ENCODE measurements at places on chromosomes 1 and 21.
A peak's percentile ranks its signal among the peaks of the same experiment; 100 is the strongest.

- no peak for DNase-seq
Observed at GRCh38 chr1:225545649-225546048, 107.3 kb downstream of the ENAH start.

GRCh38 chr1:89523572-89524368 is 859 bp upstream of the LRRC8B start:
- peak; percentile 43 for DNase-seq

DNA sequence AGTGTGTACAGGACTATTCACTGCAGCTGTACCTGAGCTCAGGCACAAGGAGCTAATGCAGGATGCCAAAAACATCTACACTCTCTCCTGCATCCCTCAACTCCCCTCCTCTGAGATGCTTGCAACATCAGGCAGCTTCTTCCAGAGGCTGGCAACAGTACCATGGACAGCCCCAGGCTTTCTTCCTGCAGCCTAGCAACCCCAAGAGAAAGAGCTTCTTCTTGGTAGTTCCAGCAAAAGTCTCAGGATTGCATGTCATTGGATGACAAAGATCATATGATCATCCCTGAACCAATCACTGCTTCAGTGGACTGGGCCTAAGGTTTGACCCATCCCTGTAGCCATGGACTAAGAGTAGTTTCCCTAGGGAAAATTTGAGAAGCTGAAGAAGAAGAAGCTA is 46.7 kb downstream of the CAMK2N1 start:
- DNase-seq: no peak

GRCh38 chr1:7207875-7208646 is 422.8 kb downstream of the CAMTA1 start:
- peak; percentile 9 for DNase-seq

GRCh38 chr1:183699616-183700160 is 46.6 kb upstream of the APOBEC4 start:
- DNase-seq: no peak

- no peak for DNase-seq
Observed at GRCh38 chr21:44551340-44551961, at the start of gene KRTAP10-2. Gene KRTAP10-2 (minus strand): TSS chr21:44551505. CDS start chr21:44551458, 47 bp downstream.

DNA sequence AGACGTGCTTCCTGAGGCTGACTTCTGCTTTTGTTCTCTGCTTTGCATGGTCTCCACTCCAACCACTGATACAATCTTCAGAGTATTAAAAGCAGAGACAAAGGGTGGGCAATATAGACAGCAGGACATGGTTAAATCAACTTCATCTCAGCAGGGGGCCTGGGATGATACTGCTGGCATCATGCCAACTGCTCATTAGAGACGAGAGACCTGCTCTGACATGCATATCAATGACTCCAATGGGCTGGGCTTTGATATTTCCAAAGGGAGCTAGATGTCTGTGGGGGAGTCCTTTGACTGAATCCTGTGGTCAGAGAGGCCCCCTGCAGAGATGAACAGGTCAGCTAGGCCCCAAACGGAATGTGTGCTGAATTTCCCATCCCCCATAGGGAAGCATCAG is 106.6 kb downstream of the ACTL8 start:
- DNase-seq: no peak

GRCh38 chr1:53326598-53327181 is 1.2 kb downstream of the LRP8 start:
- no peak for DNase-seq

GRCh38 chr1:177858332-177858821 is 111.5 kb downstream of the SEC16B start:
- no peak for DNase-seq

GRCh38 chr1:237556911-237557310 is 333.8 kb downstream of the ZP4 start:
- DNase-seq: no peak

- DNase-seq: no peak
Observed at GRCh38 chr1:3775490-3776230, 3.1 kb downstream of the SMIM1 start.

- no peak for DNase-seq
Observed at GRCh38 chr1:34670982-34671381, 83.9 kb upstream of the GJB5 start.

DNA sequence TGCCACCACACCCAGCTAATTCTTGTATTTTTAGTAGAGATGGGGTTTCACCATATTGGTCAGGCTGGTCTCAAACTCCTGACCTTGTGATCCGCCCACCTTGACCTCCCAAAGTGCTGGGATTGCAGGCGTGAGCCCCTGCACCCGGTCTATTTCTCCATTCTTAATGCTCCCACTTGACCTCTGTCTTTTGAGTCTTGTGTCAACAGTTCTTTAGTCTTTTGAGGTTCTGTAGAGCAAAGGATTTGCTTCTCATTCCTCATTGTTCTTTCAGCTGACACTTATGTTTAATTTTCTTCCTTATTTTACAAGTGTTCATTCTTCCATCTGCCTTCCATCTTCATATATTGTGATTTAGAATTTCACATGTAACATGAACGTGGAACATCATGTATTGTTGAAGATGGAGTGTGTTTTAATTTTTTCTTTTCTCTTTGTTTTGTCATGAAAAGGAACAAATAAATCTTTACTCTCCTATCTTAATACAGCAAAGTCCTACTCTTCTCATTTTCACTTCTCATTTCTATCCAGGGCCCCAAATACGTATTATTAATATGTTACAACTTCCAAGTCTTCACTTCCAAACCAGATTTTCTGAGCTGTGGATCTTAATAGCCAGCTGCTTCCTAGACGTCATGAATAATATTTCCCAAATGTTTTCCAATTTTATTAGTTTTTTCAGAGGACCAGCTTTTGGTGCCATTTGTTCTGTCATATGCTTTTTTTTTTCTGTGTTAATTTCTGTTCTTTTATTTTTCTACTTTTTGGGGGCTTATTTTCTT is 16.9 kb downstream of the MTF2 start:
- no peak for DNase-seq

- DNase-seq: no peak
Observed at GRCh38 chr21:43325968-43326715, 100.8 kb downstream of the SIK1 start.

GRCh38 chr21:29144736-29145353 is 14.4 kb downstream of the MAP3K7CL start:
- no peak for DNase-seq

GRCh38 chr21:15064576-15065391 is at the start of gene NRIP1:
Gene NRIP1 (minus strand): TSS chr21:15065000. CDS start chr21:14968192, 96,808 bp downstream.
- peak; percentile 40 for DNase-seq

- no peak for DNase-seq
Observed at GRCh38 chr1:243923292-243924171, 73.5 kb upstream of the AKT3 start.

DNA sequence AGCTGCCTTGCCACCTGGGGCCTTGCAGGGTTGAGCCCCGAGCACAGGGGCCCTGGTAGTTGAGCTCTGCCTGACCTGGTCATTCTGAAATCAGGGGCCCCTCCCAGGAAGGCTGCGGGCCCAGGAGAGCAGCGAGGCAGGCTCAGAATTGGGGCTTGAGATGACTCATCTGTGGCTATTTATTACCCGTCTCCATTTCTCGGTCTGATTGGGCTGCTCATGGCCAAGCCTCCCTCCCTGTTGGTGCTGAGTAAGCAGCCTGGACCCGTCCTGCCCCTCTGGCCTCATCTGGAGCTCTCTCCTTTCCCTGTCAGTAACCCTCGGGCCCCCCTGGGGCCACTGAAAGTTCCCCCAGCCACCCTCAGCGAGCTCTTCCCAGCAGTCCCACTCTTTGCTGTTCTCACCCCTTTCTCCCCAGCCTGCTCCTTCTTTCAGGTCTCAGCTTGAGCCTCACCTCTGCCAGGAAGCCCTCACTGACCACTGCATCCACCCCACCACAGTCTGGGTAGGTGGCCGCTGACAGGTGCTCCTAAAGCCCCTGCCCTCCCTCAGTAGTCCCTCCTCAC is 11.0 kb upstream of the TNFRSF8 start:
- DNase-seq: no peak

- DNase-seq: no peak
Observed at GRCh38 chr1:178023181-178023618, 53.3 kb upstream of the SEC16B start.

DNA sequence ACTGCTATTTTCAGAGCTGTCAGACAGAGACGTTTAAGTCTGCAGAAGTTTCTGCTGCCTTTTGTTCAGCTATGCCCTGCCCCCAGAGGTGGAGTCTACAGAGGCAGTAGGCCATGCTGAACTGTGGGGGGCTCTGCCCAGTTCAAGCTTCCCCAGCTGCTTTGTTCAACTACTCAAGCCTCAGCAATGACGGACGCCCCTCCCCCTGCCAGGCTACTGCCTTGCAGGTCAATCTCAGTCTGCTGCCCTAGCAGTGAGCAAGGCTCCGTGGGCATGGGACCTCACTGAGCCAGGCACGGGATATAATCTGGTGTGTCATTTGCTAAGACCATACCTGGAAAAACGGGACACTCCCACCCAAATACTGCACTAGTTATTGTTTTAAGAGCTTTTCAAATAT is 219.7 kb downstream of the BRINP3 start:
- DNase-seq: no peak

DNA sequence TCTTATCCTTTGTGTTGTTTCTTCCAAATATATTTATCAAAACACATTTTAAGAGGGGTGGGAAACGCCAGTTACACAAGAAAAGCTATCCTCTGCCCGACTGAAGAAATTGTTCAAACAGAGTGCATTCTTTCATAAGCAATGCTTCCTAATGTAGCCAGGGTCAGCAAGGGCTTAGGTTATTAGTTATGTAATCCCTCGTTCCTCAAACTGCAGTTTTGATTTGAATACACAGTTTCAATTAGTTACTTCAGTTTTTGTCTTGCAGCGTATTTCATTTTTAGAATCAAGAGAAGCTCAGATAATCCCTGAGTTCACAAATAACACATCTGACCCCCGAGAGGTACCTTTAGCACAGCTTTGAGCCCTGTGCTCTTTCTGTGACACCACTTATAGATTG is 141.7 kb upstream of the NRIP1 start:
- DNase-seq: no peak

GRCh38 chr1:225851805-225852204 is 30.4 kb downstream of the TMEM63A start:
- DNase-seq: no peak

GRCh38 chr21:36788120-36788638 is 89.3 kb downstream of the SIM2 start:
- no peak for DNase-seq

DNA sequence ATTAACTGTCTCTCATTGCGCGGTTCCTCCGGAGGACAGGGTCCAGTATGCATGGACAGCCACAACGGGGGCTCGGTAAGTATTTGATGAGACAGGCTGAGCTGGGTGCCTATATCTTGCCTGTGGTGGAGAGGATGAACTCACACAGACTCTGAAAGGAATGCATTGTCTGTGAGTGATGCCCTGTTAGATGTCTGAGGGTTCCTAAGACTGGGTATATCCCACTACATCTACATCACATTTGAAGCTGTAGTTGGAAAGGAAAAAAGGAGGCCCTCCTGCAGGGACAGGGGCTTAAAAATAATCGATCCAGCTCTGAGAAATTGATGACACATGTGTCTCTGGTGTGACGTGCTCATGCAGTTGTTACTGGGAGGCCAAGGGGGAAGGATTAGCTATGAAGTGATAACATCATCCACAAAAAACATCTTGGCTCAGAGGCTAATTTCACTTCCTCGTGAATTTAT is 1.9 kb downstream of the ADARB1 start:
- no peak for DNase-seq

DNA sequence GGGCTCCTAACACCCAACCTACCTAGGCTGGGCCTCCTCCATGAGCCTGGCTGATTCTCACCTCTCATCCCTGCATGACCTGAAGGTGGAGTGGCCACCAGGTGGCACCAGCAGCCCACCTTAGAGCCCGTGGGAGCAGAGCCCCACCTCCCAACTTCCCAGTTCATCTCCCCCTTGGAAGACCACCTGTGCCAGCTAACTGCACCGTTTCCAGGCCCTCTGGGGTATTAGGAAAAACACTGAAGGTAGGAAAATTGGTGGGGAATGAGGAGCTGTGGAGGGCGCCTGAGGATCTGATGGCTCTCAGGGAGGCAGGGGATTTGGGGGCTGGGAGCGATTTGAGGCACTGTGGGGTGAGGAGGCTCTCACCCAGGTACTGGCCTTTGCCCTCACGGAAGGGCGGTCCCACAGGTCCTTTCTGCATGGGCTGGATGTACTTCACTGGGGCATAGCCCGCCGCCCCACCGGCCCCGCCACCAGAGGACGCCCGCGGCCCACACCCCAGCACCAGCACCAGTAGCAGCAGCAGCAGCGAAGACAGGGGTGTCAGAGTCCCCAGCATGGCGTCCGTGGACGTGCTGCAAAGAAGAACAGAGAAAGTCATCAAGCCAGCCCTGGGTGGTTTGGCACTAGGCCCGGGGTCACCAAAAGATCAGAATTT is 11.1 kb downstream of the ADPRS start:
- DNase-seq: peak; percentile 48

- no peak for DNase-seq
Observed at GRCh38 chr1:58611861-58612385, 34.9 kb upstream of the TACSTD2 start.

DNA sequence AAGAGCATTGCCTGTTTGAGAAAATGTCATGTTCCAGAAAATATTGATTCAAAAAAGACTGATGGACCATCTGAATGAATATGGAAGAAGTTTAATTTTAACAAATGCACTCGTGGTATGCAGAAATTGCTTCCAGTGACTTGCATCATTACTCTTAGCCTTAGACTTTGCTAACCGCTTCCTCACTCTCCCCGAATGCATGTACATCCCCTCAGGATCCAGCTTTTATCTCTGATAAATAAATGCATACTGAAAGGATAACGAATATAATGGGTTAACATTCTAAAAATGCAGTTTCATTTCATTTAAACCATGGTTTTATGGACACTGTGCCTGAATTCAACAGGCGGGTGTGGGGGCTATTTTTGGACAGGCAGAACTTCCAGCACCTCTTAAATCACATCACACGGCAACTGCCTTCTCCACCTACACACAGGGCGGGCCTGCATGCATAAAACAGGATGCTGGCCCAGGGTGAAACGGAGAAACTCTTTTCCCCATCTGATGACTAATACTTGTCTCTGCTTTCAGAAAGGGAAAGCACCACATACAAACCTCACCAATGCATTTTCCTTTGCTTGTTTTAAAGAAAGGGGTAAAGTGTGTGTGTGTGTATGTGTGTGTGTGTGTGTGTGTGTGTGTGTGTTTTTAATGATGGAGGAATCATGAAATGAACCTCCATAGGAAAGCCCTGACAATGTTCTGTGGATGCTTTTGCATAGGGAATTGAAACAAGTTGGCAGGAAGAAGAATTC is 48.7 kb downstream of the SPAG17 start:
- no peak for DNase-seq

DNA sequence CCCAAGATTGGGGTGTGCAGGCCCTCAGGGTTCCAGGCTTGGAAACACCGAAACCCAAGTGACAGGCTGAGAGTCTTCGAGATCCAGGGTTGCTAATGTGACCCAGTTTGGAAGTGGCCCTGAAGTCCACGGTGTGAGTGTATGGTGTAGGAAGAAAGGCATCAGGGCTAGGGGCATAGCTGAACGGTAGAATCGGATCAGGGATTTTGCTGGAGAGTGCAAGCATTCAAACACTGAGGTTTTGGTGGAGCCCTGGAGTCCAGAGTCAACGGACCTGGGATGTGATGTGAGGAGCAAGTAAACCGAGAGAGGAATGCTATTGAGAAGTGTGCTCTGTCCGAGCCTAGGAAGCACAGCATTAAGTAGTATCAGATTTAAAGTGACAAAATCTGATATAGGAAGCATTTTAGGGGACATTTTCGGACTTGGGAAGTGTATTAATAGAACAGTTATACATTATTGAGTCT is 958 bp downstream of the NFYC start:
- no peak for DNase-seq
